B cell (primary cell): ENCODE measurements at places on chromosomes 16 and 17. TPM values are rescaled to one million over a fixed set of nuclear protein-coding genes. Genes with fewer than 3 reads are reported as not detected.

Gene PIP4K2B
- polyA plus RNA-seq, result 24.0 and 24.7 TPM in 2 replicates

Gene PTGES3L
- polyA plus RNA-seq, result 0.59 and 1.0 TPM in 2 replicates

Gene CIITA
- polyA plus RNA-seq, result 632 and 717 TPM in 2 replicates

Gene ESRP2
- polyA plus RNA-seq, result 0.09 and 0.12 TPM in 2 replicates

Gene SLC6A2
- not detected in 2 replicates for polyA plus RNA-seq

Gene SLFN12L
- 0.43 and 0.97 TPM in 2 replicates for polyA plus RNA-seq

Gene KRT12
- polyA plus RNA-seq, result not detected in 2 replicates

Gene HAS3
- 1.4 and 2.0 TPM in 2 replicates for polyA plus RNA-seq

Gene PRSS33
- polyA plus RNA-seq, result not detected in 2 replicates

Gene ITGA2B
- polyA plus RNA-seq, result 0.15 and 1.3 TPM in 2 replicates

Gene DNASE1L2
- polyA plus RNA-seq, result 1.6 TPM in 2 replicates

Gene ABCC6
- polyA plus RNA-seq, result 0.27 TPM in 2 replicates

Gene ZP2
- polyA plus RNA-seq, result not detected in 2 replicates

Gene MGAT5B
- 0.15 TPM in 1 of 2 replicates, not detected in the other for polyA plus RNA-seq
